CD4-positive, alpha-beta T cell treated with Interleukin-21 for 1 hour (primary cell): ENCODE measurements at places on chromosomes 5 and 9.

DNA sequence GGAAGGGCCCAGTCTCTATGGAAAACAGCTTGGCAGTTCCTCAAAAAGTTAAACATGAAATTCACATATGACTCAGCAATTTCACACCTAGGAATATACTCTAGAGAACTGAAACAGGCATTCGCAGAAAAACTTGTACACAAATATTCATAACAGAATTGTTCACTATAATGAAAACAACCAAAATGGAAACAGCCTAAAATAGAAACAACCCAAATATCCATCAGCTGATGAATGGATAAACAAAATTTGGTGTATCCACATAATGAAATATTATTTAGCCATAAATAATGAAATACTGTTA is 4.8 kb upstream of the GPR150 start:
- DNase-seq: no peak

DNA sequence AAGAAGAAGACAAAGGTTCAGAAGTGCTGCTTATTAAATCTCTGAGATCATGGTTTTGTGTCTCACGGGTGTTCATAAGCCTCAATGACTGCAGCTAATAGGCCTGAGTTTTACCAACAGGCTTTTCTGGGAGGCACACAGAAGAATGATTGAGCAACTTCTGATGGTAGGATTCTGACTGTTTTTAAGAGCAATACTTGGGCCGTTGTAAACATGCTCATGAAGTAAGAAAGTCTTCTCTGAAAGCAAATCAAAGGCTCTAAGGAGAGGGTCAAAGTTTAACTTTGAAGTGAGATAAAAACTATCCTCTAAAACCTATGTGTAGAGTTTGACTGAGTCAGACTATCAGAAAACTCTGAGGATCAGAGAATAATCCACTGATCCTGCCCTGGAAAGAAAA is 390.9 kb upstream of the DAB2 start:
- no peak for DNase-seq

DNA sequence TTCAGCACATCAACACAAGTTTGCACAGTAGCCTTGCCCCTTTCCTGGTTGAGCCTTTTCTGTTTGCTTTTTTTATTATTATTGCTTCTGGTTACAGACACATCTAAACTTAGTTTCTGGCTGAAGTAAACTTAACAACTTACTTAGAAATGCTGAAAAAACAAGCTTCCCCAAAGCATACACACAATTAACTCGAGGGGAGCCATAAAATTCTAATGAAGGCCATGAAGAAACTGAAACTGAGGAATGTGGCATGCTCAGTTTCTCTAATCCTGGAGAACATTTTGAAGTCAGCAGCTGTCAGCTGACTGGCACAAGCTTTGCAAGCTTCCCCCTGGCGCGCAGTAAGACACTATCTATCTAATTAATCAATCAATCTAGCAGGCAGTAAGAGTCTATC is 3.7 kb downstream of the MYO10 start:
- no peak for DNase-seq

DNA sequence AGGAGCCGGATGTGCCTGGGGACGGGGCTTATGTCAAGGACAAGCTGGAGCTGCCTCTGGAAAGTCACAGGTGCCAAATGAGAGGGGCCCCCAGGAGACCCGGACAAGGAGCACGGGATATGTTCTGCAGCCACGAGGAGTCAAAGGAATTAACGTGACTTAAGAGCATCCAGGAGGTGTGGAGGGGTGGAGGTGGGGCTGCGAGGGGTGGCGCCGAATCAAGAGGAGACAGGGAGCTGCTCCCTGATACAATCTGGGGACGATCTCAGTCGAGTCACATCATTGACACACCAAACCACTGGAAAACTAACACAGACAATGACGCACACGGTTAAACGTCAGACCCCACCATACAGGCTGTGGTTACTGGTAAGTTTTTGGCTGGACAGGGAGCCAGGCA is 10.4 kb downstream of the CCDC127 start:
- DNase-seq: no peak

DNA sequence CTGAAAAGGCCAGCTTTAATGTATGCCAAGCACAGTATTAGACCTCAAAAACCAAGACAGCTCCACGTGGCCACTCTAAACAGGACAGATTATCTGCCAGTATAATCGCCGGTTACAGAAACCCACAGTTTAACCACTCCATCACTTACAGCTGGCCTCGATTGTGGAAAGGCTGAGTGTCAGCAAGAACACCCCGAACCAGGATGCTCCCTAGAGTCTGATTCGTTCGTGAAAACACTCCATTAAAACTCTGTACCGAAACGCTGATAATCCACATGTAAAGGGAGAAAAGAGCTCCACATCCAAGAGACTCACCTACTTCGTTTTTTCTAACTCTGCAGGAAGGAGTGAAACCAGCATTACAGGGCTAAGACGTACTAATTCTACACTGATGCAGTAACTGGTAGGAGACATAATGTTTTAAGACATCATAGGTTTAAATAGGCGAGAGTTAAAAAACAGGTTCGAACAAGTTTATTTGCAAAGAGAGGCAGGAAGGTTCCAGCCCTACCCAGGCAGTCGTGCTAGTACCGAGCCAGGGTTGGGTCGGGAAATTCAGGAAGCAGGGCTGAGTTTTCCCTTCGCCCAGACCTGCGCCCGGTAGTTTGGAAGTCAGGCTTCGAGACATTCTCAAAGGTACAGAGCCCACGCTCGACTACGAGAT is 949 bp downstream of the SERINC5 start:
- DNase-seq: peak; percentile 54

DNA sequence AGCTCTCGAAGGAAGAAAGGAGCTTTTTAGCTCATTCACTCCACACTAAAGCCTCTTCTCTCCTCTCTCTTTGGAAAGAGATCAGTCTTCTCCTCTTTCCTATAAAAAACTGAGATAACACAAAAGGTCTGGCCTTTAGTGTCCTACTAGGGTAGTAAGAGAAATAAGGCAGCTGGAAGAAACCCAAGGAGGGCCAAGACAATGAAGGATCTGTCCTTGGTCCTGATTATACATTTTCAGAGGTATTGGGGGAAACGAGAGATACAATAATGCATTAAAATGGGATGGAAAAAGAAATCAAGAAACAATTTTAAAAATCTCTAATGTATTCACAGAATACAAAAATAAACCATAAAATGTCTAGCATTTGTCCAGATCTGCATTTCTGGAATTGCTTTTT is 184.0 kb downstream of the SLF1 start:
- DNase-seq: no peak

GRCh38 chr5:31531543-31531887 is 378 bp downstream of the DROSHA start:
- no peak for DNase-seq

DNA sequence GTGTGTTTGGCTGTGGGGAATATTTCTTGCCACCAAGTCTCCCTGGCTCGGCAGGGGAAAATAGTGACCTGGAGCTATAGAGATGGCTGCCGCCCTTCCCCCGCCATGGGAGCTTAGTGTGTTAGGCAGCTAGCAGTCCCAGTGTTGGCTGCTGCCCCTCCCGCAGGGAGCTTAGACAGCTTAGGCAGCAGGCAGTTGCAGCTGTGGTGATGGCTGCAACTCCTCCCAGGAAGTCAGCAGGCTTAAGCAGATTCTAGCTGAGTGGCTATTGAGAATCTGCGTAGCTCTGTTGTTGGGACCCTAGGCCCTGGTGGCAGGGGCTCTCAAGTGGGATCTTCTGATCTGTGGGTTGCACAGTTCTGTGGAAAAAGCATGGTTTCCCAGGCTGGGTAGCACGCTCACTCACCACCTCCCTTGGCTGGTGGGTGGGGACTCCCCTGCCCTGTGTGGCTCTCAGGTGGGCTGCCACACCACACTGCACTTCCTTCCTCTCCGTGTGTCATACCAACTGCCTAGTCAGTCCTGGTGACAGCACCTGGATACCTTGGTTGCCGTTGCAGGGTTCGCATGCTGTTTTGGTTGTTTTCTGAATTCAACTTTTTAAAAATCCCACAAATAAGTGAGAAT is 9.3 kb downstream of the OR1N2 start:
- DNase-seq: no peak

DNA sequence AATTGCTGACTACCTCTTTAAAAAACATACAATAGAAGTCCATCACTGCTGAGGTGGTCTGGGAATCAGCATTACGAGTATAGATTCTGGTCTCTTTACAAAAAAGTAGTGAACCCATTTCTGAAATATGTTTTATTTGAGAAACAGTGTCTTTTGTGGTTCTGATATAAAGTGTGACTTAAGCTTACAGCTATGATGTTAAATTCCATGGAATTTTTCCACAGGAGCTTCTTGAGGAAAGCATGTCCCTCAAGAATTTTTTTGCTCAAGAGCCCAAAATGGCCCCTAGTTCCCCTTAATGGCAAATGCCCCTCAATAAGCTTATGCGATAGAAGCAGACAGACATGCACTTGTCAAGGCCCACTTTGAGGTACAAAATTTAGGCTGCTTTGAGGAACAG is 265.7 kb downstream of the FAM170A start:
- DNase-seq: no peak

GRCh38 chr5:180166176-180166575 is 42.8 kb downstream of the RASGEF1C start:
- no peak for DNase-seq

- no peak for DNase-seq
Observed at GRCh38 chr9:103669296-103669695, 424.8 kb upstream of the SMC2 start.

DNA sequence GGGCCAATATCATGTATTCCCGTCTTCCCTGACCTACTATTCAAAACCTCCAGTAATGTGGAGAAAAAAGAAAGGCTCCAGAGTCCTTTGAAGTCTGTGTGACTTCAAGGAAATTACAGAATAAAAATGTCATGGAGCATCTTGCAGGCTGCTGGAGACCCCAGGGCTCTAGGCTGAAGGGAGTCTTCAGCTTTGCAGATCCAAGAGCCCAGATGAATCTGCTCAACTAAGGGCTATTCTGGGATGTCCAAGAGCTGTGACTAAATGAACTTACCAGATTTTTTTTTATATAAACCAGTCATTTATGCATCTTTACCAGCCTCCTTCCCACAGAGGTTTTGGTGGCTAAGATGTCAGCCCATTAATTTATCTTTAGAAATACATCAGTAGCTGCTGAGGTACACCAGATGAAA is 167.3 kb downstream of the MUSK start:
- no peak for DNase-seq

GRCh38 chr9:123438821-123439220 is 82.8 kb downstream of the CRB2 start:
- no peak for DNase-seq

- no peak for DNase-seq
Observed at GRCh38 chr5:78360674-78360923, 182 bp downstream of the SCAMP1 start.

DNA sequence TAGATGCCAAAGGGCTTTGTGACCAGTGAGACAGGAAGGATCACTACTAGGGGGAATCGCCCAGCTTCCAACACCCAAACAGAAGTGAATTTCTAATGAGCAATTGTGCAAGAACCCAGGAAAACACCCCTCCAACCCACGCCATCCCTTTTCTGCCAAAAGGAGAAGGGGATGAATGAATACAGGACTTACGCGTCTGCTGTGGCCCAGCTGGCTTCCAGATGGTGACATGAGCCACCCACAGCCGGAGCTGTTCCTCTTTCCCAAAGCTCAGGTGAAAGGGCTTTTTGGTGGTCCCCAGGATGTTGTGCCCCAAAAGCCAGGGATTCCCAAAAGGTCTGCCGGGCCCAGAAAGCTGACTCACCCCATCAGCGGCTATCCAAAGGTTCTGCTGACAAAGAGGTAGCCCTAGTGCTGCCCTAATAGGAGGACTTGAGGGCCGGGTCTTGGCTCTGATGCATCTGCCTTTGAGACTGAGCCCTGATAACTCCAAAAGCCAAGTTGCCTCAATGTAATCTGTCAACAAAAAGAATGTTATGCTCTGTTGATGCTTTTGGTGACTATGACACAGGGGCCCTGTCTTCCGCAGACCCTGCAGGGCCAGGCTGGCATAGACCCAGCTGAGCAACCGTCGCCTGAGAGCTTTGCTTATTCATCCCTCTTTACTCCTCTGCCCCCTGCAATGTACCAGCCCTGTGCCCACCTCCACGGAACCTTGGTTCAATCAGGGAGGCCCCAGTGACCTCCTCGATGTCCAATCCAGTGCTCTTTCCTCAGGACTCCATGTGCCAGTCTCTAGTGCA is 14.5 kb downstream of the GSN start:
- no peak for DNase-seq
